LNCaP clone FGC (cell line): ENCODE measurements at places on chromosomes 16 and 17.

DNA sequence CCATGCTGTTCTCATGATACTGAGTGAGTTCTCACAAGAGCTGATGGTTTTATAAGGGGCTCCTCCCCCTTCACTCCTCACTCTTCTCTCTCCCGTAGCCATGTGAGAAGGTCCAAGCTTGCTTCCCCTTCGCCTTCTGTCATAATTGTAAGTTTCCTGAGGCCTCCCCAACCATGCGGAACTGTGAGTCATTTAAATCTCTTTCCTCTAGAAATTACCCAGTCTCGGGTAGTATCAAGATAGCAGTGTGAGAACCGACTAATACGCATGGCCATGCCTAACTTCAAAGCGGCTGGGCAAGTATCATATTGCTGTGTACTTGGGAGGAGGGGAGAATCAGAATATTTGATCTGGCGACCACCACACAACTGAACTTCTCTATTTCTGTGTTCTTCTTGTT, 88.3 kb downstream of the PRKCB start:
- no peak for DNase-seq

GRCh38 chr16:10362077-10362863, 23.6 kb upstream of the ATF7IP2 start:
- no peak for DNase-seq

DNA sequence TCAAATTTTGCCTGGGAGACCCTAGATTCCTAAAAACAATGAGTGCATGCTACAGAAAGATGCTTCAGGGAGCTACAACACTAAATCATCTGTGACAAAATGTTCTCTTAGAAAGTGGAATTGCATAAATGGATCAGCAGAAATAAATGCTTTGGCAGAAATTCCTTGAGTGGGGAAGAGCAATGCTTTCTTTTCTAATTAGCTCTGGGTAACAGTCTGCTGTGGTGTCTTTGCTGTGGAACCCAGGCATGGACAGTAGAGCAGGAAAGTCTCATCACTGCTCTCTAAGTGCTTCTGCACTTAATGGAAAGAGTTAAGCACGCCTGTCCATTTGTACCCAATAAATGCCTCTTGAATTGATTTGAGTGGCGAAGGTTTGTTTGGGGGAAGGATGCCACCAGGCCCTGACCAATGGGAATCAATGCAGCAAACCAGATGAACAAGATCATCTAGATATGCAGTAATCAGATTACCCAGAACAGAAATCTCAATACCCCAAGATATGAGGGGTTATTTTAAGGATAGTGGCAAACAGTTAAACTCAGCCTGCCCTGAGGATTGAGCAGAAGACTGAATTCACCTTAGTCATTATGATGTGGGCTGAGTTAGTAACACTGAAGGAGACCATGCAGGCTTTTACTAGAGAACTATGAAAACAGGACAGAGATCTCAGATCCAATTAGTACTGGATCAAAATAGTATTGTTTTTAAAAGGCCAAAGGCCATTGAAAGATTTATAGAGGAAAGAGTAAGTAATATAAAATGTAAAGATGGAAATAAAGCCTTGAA, 13.6 kb downstream of the HLF start:
- DNase-seq: no peak

DNA sequence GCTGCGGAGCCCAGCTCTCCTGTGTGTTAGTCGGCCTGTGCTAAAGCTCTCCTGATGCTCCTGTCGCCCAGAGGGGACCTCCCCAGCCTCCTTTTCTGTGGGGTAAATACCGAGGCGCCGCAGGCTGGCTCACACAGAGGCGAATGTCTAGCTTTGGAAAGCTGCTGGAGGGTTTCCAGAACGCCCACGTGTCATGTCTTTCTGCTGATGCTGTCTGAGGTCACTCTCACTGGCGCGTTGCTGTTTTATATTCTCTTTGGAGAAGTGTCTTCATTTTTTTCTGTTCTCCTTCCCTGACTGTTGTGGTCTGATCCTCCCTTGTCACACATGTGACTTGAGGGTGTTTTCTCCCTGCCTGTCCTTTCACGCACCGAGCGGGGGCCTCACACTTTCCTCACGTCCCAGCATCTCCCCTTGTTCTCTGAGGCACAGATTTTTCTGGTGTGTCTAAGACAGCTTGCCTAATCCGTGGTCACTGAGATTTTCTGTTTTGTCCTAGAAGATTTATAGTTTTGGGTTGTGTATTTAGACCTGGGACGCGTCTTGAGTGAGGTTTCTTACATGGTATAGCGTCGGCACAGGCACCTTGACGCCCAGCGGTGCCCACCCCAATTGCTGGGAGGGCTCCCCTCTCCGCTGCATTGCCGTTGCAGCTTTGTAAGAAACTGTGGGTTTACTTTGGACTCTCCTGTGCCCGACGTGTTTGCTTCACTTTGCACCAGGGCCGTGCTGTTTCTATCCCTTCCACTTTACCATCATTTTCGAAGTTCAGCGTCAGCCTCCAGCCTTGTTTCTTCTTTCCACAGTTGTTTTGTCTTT, 92.1 kb upstream of the ZNF750 start:
- no peak for DNase-seq

DNA sequence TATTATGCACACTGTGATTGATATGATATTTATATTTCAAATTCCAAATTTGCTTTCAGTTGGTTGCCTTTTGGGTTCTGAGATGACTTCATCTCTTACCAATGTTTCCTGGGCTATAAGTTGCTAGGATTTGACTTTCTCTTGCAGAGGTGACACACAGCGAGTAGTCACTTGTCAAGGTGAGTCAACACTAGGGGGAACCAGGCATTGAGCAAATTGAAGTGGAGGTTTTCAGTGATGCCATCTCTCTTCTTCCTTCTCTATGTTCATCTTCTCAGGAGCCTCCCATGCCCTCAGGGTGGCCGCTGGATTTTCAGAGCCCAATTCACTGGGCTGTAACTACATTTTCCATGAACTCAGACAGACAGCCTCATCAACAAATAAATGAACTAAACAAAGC, 6.0 kb upstream of the CPD start:
- DNase-seq: no peak

GRCh38 chr16:69613378-69614154, 47.8 kb downstream of the NFAT5 start:
- DNase-seq: peak; percentile 21

GRCh38 chr17:59093702-59094231, 12.9 kb downstream of the TRIM37 start:
- no peak for DNase-seq

GRCh38 chr17:77707546-77707945, 251.0 kb upstream of the TNRC6C start:
- DNase-seq: no peak

DNA sequence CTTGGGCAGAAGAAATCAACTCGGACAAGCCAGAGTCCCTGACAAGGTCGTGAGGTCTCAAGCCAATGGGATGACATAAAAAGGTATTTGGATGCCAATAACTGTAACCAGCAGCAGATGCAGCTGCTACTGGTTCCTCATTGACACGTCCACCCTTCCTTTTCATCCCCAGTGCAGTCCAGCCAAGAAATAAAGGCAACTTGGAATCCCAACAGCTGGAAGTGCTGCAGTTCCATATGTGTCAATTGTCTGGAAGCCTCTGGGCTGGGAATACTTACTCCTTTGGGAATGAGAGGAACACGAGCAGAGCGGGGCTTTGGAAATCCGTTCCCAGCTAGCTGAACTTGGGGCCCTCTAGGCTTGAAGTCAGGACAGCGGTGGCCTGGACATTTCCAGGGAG, 360.4 kb upstream of the ZFHX3 start:
- DNase-seq: no peak

DNA sequence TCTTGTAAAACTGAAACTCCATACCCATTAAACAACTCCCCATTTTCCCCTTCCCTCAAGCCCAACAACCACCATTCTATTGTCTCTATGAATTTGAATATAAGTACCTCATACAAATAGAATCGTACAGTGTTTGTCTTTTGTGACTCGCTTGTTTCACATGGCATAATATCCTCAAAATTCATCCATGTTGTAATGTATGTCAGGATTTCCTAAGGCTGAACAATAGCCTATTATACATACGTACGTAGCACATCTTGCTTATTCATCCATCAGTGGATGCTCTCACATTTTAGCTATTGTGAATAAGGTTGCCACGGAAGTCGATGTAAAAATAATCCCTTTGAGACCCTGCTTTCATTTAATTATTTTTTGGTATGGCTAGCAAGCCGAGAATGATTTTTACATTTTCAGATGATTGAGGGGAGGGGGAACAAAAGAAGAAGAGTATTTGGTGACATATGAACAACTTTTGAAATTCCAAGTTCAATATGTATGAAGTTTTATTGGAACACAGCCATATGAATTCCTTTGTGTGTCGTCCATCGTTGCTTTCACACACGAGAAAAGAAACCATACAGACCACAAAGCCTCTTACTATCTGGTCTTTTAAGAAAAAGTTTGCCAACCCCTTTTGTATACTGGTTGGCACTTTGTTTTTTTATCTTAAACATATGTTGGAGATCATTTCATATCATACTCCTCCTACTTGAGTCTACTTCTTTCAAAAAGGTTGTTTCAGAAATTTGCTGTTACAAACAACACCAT, 371.2 kb downstream of the NPIPA8 start:
- no peak for DNase-seq

DNA sequence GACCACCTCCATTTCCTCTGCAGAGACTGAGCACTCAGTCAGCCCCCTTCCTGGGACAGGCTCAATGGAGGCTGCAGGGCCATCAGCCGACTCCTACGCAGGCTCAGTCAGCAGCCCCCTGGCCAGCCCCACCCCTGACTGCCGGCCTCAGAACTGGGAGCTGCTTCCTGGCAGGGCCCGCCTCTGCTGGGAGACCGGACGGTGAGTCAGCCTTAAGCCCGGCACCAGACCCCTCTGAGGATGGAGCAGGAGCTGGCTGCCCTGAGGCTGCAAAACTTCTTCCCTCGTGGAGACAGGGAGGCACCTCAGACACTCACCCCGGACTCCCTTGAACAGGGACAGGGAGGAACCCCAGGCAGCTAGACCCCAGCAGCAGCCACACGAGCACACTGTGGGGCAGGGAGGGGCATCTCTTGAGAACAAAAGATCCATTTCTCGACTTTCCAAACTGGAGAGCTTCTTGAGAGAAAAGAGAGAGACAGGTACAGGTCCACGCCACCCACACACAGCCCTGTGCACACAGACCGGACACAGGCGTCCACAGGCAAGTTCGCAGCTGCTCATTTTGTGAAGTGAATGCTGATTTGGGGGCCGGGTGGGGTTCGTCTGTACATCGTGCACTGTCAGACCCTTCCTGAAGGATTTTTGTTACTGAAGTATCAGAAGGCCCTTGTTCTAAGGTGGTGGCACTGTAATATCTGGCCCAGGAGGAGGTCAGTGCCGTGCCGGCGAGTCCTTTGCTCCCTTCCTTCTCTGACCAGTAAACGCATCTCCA, 1.3 kb upstream of the TUBB3 start:
- no peak for DNase-seq

DNA sequence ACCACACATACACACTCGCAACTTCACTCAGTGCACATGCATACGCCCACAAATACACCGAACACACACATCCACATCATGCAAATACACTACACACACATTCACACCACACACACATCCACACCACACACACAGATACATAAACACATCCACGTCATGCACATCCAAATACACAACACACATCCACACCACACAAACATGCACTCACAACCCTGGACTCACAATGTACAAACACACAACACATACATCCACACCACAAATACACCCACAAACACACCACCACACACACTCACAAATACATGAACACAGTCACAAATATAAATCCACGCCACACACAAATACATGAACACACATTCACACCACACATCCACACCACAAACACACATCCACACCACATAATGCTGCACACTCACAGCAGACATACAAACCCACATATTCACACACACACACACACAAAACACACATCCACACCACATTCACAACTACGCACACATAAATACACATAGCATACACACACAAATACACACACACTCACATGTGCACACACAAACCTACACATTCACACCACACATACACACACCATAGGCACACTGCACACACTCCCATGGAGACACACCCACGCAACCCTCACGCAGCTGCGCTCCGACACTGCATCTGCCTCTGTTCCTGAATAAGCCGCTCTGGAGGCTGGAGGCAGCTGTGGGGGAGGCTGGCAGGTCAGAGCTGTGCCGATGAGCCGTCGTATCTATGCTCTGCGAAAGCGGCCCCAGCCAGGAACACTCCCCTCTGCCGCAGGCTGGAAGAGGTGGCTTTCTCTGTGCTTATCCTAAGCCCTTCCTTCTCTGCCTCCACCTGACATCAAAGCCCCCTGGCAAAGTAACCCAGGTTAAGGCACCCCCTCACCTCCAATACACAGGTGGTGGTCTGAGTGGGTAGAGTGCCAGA, 141.8 kb downstream of the GRIN2A start:
- DNase-seq: no peak

DNA sequence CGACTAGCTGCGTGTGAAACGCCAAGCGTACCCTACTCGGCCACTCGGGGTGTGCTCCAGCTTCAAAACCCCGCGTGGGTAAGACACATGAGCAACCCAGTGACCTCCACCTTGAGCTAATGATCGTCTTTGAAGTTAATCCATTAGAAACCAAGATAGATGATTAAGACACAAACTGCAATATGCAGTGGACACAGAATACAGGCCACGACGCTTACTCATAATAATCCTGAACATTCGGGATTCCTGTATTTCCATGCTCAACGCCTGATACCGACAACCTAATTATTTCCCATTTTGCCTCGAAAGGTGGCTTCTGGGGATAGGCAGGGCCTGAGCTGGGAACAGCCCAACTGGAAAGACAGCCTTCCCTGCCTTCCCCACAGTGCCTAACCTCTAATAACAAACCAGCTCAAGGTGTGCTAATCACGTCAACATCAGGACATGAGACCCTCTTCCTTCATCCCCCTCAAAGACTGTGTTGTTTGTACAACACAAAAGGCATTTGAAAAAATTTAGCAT, 504 bp upstream of the COPRS start:
- DNase-seq: no peak

DNA sequence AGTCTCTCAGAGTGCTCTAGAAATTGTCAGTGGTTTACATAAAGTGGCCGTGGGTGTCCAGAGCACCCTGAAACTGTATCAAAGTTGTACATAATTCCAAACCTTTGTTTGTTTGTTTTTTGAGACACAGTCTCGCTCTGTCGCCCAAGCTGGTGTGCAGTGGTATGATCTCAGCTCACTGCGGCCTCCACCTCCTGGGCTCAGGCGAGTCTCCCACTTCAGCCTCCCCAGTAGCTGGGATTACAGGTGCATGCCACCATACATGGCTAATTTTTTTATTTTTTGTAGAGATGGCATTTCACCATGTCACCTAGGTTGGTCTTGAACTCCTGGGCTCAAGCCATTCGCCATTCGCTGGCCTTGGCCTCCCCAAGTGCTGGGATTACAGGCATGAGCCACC, 24.3 kb upstream of the ADGRG1 start:
- no peak for DNase-seq

- no peak for DNase-seq
Observed at GRCh38 chr16:30541502-30542329, 7.1 kb upstream of the ZNF747 start.

DNA sequence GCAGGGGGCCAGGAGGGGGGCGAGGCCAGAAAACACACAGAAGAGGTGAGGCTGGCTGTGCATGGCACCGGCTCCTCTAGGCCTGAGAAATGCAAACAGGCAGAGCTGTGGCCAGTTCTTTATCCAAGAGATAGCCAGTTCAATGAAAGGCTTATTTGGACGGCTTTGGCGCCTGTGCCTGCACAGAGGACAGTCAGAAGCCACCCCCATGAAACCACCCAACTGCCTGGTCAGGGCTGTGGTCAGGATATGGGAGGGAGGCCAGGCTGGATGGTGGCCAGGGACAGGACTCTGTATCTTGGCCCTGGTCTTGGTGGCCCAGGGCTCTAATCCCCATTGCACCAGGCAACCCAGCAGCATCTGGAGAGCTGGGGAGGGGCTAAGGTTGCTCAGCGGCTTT, 24.5 kb upstream of the GPRC5C start:
- no peak for DNase-seq
